Left colon (tissue), 2 donors: ENCODE measurements at places on chromosomes 2 and 18. TPM values are rescaled to one million over a fixed set of nuclear protein-coding genes. Genes with fewer than 3 reads are reported as not detected.

- no peak for DNase-seq
These were observed 79.5 kb downstream of the FARSB start for GRCh38 chr2:222576171-222577081.

- DNase-seq: no peak
These were observed 277.3 kb upstream of the DOK6 start for GRCh38 chr18:69123421-69123820.

- DNase-seq: no peak
These were observed 28.2 kb upstream of the IL1R1 start for GRCh38 chr2:102114290-102114721.

DNA sequence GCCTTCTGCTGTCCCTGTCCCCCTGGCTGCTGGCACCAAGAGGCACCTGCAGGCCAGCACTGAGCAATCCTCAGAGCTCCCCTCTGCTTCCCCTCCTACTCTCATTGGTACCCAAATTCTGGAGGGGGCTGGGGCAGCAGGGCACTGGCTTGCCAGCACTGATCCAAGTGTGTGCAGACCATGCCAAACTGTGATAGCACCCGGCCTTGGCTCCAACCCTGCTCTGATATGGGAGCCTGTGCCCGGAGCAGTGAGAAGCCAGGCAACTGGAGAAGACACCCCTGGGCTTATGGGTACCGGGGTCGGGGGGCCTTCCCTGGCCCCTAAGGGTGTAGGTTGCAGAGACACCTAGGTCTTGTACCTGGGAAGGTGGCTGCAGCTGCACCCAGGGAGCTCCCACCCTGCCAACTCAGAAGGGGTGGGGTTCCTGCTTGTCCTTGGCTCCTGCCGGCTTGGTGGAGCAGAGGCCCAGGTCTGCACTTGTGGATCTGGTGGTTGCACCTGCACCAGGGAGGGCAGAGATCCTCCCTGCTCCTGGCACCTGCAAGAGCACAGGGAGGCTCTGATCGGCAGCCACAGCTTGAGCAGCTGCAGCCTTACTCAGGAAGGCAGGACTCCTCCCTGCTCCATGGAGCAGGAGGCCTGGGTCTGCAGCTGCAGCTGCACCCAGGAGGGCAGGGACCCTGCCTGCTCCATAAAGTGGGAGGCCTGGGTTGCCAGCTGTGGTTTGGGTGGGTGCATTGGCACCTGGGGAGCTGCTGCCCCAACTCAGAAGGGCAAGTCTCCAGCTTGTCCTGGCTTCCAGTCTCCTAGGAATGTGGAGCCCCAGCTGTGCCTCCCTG, 96.3 kb downstream of the BCL2L11 start:
- no peak for DNase-seq

GRCh38 chr2:224884188-224884587, 158.1 kb downstream of the DOCK10 start:
- DNase-seq: no peak

DNA sequence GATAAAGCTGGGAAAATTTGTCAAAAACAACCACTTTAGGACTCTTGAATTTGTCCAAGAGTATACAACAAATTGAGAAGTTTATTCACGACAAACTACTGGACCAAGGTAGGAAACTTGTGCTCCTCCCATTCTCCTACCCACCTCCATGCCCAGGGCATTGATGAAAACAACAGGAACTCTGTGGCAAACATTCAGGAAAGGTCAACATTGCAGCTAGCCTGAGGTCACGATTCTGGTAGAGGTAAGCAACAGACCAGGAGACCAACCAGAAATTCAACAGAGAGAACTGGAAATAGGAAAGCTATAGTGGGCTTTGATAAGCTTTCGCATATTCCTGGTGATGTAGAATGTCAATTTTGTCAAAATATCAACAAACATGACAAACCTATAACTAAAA, 209.1 kb upstream of the CTAGE1 start:
- no peak for DNase-seq

DNA sequence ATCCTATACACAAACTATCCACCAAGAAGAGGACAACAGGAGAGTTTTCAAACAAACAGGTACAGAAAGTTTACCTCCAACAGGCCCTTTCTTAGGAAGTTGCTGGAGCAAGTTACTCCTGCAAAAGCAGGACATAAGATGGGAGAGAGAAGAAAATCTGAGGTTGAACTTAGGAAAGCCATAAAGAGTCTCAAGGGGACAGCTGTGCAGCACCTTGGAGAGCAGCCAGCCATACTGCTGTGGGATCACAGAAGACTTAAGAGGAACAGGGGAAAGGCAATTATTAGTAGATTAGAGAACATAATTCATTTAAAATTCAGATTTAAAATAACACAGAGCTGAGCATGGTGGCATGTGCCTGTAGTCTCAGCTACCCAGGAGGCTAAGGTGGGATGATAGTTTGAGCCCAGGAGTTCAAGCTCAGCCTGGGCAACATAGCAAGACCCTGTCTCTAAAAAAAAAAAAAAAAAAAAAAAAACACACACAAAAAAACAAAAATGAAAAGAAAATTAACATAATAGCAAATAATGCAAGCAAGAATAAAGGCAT, 148.1 kb upstream of the SIX3 start:
- DNase-seq: no peak

DNA sequence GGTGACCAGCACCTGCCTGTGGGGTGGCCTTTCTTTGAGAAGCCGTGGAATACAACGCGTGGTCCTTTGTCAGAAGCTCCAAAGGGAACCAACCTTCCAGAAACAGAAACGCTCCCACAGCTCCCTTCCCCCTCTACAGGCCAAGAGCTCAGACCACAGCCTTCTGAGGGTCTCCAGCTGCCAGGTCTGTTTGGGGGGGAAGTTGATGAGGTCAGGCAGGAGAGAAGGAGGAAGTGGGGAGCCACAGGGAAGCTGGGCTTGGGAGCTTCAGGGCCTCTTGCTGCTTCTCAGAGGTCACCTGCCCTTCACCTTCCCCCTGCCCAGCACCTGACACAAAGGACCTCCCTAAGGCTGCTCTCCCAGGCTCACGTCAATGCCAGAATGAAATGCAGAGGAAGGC, 287.7 kb upstream of the ID2 start:
- no peak for DNase-seq

- peak; percentile 61 for DNase-seq
These were observed 131.9 kb downstream of the MYO1B start for GRCh38 chr2:191376981-191377629.

DNA sequence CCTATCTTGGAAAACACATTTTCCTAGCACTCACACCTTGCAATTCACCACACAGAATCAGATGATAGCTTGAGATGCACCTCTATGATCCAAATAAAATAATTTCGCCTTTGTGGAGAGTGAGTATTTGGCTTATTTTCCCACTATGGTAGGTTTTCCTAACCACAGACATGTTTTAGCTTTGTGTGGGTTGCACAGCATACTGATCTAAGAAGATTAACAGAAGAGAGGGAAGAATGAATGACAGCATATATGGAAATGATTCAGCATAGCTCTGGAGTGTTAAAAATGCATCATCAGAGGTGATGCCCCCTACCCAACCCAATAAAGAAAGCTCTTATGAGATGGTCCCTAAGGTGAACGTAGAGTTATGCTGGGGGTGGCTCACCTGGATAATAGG, 72.5 kb downstream of the GCA start:
- DNase-seq: no peak

DNA sequence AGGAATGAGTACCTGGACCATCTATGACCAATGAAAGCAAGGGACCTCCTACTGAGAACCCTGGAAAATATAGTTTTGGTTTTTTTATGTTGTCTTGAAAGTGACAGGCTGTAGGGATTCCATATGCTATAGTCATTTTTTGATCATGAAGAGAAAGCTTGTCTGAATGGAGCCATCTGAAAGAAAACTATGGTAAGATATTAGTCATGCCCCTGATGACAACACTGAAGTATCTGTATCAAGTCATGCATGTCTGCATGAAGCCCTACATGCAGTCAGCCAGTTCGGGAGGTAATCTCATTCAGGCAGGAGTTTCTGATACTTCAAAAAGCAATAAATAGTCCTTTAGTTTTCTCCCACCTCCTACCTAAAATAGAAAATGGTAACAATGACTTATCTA, 1042.0 kb downstream of the DPP10 start:
- no peak for DNase-seq

DNA sequence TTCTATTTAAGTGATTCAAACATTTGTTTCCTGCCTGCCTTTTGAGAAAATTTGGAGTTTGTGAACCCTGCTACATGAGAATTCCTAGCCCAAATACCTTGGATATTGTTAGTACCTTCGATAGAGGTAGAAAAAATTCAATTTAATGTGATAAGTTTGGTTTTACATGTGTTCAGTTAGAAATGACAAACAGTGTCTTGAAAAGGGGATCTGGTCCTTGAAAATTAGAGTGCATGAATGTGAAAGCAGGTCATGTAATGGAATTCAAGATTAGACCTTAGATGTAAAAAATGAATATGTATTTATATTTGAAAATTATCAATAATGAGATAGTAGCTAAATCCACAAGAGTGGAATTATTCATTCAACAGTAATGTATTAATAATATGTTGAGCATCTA, 70.5 kb downstream of the PIK3C3 start:
- DNase-seq: no peak

DNA sequence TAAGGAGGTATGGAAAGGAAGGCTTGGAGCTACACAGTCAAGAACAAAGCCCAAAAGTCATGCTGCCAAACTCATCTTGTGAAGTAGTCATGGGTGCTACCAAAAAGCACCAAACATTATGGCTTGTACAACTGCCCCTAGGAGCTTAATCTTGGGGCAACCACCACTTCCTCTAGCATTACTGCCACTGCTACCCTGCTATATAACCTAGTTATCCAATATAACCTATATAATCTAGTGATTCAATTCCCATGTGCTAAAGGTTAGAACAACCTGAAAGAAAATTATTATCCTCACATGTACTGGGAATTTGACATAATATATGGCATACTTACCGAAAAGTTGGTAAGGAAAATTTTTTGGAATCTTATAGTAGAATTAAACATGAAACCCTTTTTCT, 102.6 kb upstream of the RBBP8 start:
- DNase-seq: no peak

- no peak for DNase-seq
These were observed 38.0 kb downstream of the CYP1B1 start for GRCh38 chr2:38037757-38038621.

- no peak for DNase-seq
These were observed 101.7 kb upstream of the ETAA1 start for GRCh38 chr2:67295406-67295805.

- no peak for DNase-seq
These were observed 120.2 kb downstream of the INHBB start for GRCh38 chr2:120465989-120466703.

DNA sequence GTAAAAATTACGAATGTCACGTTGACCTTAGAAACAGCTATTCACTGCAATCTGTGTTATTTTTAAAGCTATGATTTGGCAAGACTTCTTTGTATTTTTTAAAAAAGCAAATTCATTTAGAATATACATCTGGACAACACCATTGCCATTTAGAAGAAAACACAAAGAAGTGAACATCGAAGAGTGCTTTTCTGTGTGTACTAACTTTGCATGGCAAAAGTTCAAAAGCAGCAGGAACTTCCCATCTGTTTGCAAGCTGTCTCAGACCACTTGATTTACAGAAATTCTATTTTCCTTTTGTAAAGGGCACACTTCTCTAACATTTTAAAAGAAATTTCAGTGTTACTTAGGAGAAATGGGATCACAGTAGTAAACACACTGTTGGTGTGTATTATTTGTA, 145.9 kb downstream of the CALCRL start:
- DNase-seq: no peak

- DNase-seq: no peak
These were observed 57.1 kb upstream of the MSH6 start for GRCh38 chr2:47725808-47726207.

- DNase-seq: no peak
These were observed 52.6 kb downstream of the COL6A3 start for GRCh38 chr2:237361194-237362004.

- DNase-seq: peak; percentile 71
These were observed 5.1 kb downstream of the PKDCC start for GRCh38 chr2:42052702-42053481.

DNA sequence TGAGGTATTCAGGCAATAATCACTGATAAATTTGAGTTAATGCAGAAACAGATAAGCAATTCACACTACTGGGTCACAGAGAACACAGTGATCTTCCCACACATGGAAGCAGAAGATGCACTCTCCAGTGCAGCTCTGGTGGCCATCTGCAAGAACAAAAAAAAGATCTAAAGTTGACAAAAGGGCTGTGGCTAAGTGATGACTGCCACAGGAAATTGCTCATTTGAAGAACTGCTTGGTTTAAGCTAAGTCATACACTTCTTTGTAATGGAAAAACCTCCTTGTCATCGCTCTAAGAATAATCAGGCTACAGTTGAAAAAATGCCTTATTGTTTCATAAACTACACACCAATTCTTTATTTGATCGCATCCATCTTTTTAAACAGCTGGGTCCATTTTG, 115.1 kb downstream of the DTNB start:
- DNase-seq: no peak

DNA sequence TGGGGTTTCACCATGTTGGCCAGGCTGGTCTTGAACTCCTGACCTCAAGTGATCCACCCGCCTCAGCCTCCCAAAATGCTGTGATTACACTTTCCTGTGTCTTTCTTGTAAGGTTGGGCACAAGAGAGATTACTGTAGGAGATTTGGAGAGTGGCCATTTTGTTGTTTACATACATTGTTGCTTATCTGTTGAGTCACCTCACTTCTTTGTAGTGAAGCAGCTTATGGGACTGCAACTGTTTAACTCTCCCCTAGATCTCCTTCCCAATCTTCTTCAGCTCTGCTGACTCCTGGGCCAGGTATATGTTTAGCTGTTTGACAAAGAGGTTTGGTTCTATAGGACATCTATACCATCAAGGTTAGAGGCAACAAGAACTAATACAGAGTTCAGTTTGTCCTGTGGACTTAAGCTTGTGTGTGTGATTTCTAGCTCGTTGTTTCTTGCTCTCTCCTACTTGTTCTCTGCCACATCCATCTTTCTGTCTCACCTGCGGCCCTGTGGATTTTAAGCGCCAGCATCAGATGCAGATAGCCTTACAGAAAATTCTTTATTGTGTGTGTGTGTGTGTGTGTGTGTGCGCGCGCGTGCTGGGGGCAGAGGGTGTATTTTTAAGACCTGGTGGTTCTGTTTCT, 95.4 kb downstream of the HAUS1 start:
- no peak for DNase-seq

Gene RAB3GAP1
- total RNA-seq: 42.9 TPM

Gene TWIST2
- 4.2 TPM for total RNA-seq

Gene ZCCHC2
- total RNA-seq: 23.5 TPM

Gene KLHL30
- 0.28 TPM for total RNA-seq

Gene COL4A3
- total RNA-seq: 0.56 TPM

Gene SERPINB5
- 3.7 TPM for total RNA-seq

Gene CTAGE1
- total RNA-seq: not detected

Gene SCG2
- total RNA-seq: 6.7 TPM

Gene OTOS
- total RNA-seq: not detected

Gene ADCY3
- 36.7 TPM for total RNA-seq

Gene INHA
- not detected for total RNA-seq

Gene CREG2
- total RNA-seq: 0.06 TPM

Gene RUFY4
- 0.28 TPM for total RNA-seq

Gene GEN1
- total RNA-seq: 13.5 TPM

Gene CYTIP
- total RNA-seq: 5.1 TPM

Gene SIX2
- total RNA-seq: not detected
